NCI-H2107 (cell line): ENCODE measurements at places on chromosomes 6 and 20.

GRCh38 chr20:14341801-14342200, 4.4 kb upstream of the FLRT3 start:
- DNase-seq: no peak

DNA sequence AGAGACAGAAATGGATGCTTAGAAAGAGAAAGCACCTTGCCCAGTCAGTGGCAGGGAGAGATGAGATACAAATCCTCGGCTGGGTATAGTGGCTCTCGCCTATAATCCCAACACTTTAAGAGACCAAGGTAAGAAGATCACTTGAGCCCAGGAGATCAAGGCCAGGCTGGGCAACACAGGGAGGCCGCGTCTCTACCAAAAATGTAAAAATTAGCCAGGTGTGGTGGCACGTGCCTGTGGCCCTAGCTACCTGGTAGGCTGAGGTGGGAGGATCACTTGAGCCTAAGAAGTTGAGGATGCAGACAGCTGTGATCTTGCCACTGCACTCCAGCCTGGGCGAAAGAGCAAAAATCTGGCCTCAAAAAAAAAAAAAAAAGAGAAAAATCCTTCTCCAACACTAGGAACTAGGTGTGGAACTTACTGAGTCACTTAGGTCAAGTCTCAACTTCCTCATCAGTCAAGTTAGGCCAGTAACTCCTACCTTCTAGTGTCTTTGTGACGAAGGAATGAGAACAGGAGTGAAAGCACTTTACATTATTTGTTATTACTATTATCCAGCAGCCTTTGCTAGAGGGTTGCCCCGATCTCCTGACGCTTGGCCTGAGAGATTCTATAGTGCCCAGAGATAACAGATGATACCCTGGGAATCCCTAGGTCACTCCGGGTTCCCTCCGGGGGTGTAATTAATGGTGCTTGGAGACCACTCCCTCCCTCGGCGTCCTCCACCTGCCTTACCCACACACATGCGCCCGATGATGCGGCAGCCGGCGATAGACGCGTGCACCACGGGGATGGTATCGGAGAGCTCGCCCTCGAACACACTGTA, 918 bp downstream of the EIF6 start:
- no peak for DNase-seq

GRCh38 chr6:125913864-125914351, 42.7 kb upstream of the HINT3 start:
- no peak for DNase-seq

DNA sequence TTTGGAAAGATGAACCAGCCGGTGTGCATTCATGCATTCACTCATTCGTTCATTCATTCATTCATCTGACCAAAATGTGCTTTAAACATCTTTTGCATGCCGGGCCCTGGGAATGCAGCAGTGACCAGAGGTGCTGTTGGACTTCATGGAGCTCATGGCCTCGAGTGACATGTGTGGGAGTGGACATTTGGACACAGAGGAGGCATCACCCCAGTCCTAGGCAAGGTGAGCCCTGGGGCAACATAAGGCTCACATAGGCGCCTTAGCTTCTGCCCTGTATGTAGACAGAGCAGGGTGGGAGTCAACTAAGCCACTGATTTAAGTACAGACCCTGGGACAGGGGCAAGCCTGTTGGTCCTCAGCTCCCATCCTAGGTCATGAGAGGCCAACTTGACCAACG, 71.6 kb downstream of the STK35 start:
- no peak for DNase-seq

GRCh38 chr6:161235776-161236633, 37.9 kb downstream of the AGPAT4 start:
- no peak for DNase-seq

GRCh38 chr20:33653900-33654596, 8.1 kb upstream of the C20orf144 start:
- DNase-seq: peak; percentile 71

- no peak for DNase-seq
Measured at GRCh38 chr20:22682381-22682780, 98.0 kb upstream of the FOXA2 start.

DNA sequence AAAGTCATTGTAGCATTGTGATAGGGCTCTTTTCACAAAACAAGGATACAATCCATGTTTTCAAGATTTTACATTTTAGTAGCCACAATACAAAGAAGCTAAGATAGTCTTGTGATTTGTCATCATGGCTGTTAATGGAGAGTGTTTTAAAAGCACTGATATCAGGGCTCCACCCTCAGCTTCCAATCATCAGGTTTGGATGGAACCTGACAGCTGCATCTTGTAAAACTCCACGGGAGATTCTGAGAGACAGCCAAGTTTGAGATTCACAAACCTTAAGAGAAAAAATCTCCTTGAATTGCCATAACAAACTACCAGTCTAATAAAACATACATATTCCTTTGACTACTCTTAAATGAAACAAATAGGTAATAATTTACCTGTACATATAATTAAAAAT, 280.2 kb downstream of the ESR1 start:
- DNase-seq: no peak

DNA sequence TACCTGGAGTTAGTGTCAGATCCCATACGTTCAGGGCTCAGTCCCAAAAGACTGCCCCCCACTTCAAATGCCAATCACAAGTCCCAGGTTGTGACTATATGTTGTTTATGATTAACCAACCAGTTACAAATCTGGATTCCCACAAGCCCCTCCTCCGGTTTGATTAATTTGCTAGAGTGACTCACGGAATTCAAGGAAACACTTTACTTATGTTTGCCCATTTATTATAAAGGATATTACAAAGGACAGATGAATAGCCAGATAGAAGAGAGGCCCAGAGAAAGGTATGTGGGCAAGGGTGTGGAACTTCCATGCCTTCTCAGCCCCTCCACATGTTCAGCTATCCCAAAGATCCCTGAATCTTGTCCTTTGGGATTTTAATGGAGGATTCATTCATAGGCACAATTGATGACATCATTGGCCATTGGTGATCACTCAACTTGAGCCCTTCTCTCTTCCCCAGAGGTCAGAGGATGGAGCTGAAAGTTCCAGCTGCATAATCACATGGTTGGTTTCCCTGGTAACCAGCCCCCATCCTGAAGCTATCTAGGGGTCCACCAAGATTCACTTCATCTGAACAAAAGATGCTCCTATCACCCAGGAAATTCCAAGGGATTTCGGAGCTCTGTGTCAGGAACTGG, 2.0 kb downstream of the ECT2L start:
- DNase-seq: no peak

GRCh38 chr6:133100865-133101264, 140.3 kb upstream of the EYA4 start:
- DNase-seq: no peak

GRCh38 chr6:143692696-143693095, 14.9 kb downstream of the PHACTR2 start:
- DNase-seq: no peak

DNA sequence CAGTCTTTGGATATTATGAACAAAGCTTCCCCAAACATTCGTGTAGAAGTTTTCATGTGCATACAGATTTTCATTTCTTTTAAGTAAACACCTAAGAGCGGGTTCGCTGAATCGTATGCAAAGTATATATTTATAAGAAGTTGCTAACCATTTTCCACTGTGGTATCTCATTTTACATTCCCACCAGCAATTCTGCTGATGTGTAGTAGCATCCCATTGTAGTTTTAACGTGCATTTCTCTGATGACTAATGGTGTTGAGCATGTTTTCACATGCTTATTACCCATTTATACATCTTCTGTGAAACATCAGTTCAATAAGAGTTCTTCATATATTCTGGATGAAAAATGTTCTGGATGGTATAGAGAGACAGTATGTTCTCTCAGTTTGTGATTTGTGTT, 97.4 kb downstream of the IYD start:
- DNase-seq: no peak

DNA sequence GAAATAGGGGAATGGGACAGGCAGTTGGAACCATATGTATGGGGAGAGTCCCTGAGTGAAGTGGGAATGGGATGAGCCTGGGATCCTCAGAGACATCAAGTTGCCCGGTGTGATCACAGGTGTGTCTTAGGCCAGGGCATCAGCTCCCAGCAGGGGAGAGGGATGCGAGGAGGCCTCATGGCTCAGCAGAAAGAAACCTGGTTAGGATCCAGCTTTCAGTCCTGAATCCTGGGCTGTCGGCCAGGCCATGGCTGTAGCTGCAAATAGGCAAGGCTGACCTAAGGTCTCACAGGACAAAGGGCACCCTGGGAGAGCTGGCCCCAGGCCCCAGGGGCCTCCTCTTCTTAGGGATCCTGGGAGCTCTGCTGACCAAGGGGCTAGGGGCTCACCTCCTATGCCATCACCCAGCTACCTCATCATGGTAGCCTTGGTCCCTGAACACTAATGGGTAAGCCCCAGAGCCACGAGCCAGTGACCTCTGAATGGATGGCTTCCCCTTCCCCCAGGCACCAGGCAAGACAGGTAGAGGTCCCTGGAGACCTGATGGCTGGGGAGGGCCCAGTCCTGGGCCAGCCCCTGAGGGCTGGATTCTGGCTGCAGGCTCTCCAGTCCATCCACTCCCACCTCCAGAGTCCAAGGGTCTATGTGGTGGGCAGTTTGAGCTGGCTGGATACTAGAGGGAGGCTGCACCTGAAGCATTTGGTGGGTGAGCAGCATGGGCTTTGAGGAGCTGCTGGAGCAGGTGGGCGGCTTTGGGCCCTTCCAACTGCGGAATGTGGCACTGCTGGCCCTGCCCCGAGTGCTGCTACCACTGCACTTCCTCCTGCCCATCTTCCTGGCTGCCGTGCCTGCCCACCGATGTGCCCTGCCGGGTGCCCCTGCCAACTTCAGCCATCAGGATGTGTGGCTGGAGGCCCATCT, at the start of gene SLC22A7:
SLC22A7 (plus strand) TSS at position 617 of the 921 bp plus-strand sequence; CDS start at position 716, 99 bp downstream.
- no peak for DNase-seq

- DNase-seq: no peak
Measured at GRCh38 chr6:292506-293192, 362 bp downstream of the DUSP22 start.

DNA sequence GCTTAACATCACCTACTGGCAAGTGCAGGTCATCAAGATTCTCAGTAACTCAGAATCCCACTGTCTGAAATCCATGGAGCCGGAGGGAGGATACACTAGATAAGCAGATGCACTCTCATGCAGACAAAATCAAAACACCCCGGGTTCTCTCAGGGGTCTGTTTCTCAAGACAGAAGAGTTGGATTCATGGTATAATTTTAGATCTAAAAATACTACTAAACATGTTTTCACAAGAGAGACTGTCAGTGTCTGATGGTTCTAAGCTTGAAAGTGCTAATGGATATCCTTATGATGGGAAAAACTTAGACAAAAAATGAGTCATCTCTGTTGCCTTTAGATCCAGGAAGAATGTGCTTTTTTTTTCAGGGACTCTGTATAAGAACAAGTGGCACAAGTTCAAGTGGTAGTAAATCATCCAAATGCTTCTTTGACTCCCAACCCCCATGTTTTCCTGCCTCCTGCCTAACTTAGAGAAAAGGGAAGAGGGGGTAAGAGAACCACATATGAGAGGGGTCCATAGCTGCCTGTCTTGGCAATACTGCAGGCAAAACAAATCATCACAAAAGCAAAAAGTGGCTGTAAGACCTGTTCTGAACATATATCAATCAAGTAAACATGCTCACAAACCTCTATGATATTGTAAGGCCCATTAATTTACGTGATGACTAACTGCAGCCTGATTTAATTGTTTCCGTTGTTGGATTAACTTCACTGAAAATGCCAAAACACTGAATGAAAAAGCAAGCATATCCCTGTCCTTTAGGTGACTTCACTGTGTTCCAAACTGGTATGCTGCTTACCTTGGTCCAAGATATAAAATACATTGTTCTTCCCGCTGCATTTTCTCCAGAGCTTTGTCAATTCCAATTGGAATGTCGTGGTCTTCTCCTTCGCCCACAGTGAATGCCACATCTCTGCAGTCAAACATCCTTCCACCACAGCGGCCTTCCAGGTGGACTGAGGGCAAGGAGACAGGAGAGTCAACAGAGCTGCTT, 84.0 kb upstream of the TULP1 start:
- DNase-seq: no peak

- DNase-seq: no peak
Measured at GRCh38 chr6:55512904-55513303, 66.1 kb downstream of the HMGCLL1 start.

DNA sequence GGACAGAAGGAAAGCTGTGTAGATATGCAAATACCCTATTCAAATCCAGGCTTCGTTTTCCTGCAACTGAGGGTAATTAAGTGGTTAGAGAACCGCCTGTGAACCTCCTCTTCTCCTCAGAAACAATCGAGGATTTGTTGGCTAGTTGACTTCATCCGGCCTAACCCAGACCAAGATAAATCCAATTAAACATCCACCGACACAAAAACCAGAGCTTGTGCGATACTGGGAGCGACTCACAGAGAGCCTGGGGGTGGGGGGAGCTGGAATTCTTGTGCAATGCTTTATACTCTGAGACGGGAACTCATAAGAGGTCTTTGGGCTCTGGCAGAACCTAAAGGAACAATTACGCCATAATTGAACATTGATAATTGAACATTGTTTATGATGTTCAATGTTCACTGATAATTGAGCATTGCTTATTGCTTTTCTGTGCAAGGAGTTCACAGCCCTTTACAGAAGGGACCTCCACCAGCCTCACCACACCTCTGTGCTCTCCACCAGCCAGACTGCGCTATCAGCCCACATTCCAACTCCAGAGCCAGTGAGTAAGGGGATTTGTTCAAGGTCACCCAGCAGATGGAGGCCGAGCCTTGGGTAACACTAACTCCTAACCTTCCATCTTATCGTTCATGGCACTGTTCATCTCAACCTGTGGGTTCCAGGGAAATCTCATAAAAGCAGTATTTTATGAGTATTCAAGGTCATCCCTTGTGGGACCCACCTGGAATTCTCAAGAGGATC, 429.6 kb upstream of the JARID2 start:
- no peak for DNase-seq

DNA sequence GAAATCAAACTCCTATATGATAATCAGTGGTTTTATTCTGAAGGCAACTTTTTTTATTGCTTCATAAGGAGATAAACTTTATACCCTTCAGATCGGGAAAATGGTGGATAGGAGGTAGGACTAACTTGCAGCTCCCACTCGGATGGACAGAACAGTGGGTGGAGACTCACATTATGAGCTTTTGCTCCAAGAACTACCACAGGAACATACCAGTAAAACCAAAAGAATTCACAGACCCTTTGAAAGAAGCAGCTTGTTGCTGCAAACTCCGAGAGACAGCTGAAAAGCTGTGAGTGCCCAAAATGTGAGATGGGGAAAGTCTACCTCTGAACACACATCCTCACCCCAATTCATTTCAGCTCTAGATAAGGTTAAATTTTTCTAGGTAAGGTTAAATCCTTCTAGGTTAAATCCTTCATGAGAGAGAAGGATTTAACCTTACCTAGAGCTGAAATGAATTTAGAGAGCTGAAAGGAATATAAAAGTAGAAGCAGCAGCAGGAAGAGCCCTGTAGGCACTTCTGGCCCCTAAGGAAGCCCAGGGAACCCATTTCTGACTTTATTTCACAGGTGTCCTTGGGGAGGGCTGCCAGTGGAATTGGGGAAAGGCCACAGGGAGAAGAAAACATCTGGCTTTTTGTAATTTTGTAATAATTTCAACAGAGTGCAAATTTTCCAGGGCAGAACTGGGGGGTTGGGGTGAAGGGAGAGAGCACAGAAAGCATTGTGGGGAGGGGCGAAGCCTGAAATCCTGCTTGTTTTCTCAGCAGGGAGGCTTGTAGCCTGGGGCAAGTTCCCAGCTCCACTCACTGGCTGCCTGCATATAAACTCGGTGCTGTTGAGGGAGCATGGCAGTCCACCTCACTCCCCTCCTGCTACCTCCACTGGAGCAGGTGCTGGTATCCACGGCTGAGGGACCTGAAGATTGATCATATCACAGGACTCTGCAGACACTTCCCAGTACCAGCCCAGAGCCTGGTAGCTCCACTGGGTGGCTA, 65.9 kb upstream of the HCRTR2 start:
- no peak for DNase-seq
